Cortex of kidney (tissue), 1 donor: ENCODE measurements at places on chromosomes 11 and 22.

GRCh38 chr11:99208813-99209212, 188.1 kb downstream of the CNTN5 start:
- DNase-seq: no peak

DNA sequence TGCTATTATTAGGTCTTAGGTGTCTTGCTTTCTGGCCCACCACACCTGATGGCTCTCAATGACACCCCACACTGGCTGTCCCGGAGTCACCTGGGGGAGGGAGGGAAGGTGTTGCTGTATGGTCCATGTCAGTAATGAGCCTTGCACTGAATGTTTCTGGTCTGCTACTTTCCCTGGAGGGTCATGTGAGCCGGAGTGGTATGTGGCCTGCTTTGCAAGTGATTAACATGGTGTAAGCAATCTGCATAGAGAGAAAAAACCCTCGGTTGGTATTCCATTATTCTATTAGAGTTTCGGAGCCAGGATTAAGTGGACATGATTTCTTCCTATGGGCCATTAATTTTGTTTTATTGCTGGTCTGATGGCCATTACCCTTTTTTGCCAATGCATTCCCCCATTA, 63.9 kb downstream of the PKNOX2 start:
- no peak for DNase-seq

GRCh38 chr11:115290893-115291292, 213.3 kb downstream of the CADM1 start:
- no peak for DNase-seq

GRCh38 chr11:69151836-69152235, 3.9 kb upstream of the SMIM38 start:
- DNase-seq: no peak

GRCh38 chr11:37503411-37504059, 905.5 kb upstream of the RAG2 start:
- no peak for DNase-seq

DNA sequence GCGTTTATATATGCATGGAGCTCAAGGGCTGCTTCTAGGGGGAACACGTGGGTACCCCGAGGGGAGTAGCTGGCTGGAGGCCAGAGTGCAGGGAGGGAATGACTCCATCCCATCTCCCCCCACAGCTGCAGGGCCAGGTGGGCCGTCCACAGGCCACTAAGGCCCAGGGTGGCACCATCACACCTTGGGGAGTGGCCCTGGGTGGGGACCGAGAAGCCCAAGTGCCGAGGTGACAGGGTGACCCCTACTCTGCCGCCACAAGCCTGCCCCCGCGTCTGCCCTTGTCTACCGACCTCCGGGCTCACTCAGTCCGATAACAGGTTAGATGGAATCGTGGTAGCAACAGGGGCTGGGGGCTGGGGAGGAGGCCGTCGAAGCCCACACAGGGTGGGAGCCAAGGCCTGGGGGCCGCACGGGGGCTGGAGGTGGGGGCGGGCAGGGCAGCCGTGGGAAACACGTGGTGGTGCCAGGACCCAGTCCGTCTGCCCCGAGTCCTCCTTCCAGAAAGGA, 125.7 kb downstream of the KCNQ1OT1 start:
- no peak for DNase-seq
